ENCODE measurements at places on chromosomes 7 and 10.

GRCh38 chr7:114678116-114678515, 243.8 kb upstream of the MDFIC start:
- no peak for DNase-seq

GRCh38 chr7:136588216-136588615, 280.2 kb upstream of the CHRM2 start:
- DNase-seq = no peak

DNA sequence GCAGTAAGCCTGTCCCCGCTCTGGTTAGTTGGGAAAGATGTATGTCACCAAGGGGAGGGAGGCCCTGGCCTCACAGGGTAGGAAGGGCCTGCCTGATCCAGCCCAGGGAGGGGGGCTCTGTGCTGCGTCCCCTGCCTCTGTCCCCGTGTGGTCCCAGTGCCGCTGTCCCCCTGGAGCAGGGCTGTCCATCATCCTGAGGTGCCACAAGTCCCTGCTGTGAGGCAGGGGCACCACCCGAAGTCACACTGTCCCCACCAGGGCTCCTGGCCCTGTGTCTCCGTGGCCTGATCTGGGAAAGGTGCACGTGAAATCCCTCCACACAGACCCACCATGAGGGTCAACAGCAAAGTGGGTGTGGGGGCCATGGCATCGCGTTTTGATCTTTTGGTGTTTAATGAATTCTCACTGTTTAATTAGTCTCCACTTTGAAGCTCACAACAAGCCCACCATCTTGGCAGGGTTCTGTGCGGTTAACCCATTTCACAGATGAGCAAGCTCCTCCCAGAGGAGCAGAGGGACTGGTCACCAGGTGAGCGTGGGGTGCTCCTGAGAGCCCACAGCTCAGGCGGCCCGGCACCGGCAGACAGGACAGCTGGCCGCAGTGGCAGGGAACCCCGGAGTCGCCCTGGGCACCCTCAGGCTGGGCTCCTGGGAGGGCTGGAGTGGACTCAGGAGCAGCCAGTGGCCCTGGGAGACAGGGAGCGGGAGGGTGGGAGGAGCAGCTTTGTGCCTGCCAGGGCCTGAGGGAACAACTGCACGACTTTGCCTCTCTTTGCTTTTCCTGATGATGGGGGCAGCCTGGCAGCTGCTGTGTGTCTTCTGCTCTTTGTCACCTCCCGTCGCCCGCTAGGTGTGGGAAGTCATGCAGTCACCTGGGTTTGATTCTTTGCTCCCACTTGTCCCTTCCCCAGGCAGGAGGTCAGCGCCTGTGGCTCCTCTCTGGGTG, 12.0 kb upstream of the CRYGN start:
- no peak for DNase-seq

- DNase-seq = no peak
Measured at GRCh38 chr7:13742126-13742525, 247.3 kb downstream of the ETV1 start.

- no peak for DNase-seq
Measured at GRCh38 chr7:13236026-13236425, 548.6 kb downstream of the ARL4A start.

DNA sequence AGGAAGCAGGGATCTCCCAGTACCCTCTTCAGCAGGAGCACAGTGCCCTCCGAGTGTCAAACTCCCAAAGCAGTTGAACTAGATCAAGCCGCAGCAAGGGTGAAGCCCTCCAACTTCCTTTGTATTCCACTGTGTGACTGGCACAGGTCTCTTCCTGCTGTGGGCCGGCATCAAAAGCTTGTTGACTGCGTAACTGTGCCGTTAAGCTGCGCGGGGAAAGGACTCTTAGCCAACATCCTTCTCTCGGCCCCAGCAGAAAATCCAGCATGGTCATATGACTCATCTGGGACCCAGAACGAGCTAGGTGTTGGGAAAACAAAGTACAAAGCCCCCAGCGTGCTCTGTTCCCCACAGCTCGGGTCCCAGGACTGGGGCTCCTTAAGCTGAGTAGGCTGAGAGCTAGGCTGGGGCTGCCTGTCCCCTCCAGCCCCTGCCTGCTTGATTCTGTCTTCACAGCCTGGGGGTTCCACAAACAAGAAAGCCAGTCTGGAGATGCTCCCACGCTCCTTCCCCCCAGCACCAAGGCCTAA, 52.2 kb downstream of the COL17A1 start:
- no peak for DNase-seq

DNA sequence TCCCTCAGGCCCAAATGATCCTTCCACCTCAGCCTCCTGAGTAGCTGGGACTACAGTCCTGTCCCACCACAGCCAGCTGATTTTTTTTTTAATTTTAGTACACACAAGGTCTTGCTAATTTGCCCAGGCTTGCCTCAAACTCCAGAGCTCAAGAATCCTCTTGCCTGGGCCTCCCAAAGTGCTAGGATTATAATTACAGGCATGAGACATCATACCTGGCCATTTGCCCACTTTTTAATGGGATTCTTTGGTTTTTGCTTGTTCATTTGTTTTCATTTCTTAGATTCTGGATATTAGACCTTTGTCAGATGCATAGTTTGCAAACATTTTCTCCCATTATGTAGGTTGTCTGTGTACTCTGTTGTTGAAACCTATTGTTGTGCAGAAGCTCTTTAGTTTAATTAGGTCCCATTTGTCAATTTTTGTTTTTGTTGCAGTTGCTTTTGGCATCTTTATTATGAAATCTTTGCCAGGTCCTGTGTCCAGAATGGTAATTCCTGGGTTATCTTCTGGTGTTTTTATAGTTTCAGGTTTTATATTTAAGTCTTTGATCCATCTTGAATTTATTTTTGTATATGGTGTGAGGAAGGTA, 95.2 kb downstream of the GLCCI1 start:
- DNase-seq = no peak

GRCh38 chr7:36840904-36841303, 116.6 kb upstream of the AOAH start:
- DNase-seq = no peak

GRCh38 chr7:64884085-64884912, 18.8 kb upstream of the ZNF273 start:
- no peak for DNase-seq

- DNase-seq = no peak
Measured at GRCh38 chr10:132417957-132418441, 21.0 kb downstream of the PWWP2B start.

DNA sequence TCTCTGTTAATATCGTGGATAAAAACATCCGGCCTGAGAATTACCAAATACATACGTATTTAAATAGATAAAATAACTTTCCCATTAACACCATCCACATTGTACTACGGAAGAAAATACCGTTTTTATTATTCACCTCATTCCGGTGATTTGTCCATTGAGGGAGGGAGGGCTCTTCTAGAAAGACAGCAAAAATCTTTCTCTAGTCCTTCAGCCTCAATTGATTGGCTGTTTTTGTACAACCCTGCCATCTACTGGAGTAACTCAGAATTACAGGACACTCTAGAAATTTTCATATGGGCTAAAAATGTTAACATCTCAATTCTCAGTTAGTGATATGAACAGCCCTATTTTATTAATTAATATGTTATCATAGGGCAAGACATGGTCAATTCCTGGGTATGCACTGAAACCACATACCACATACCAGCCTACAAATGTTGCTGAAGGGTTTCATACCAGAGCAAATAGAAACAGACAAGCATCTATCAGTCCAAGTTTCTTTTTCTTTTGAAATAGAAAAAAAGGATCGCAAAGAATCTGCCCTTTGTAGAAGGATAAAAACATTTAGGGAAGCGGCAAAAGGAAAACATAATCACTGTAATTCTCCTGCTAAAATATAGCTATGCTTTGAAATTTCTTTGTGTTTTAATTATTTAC, 55.8 kb upstream of the CDCA7L start:
- peak; percentile 56 for DNase-seq

DNA sequence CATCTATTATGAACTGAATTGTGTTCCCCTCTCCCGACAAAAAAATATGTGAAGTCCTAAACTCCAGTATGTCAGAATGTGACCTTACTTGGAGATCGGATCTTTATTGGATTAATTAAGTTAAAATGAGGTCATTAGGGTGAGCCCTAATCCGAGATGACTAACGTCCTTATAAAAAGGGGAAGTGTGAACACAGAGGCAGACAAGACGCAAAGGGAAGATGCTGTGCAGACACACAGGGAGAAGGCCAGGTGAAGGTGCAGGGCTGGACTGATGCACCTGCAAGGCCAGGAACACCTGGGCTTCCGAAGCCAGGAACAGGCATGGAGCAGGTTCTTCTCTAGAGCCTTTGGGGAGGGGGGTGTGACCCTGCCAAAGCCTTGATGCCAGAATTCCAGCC, 187.8 kb downstream of the PARD3 start:
- no peak for DNase-seq

- DNase-seq = no peak
Measured at GRCh38 chr10:116216676-116217075, 56.3 kb downstream of the GFRA1 start.

- DNase-seq = no peak
Measured at GRCh38 chr10:46544989-46545791, 11.3 kb downstream of the GPRIN2 start.

- DNase-seq = no peak
Measured at GRCh38 chr7:110808361-110808760, 282.6 kb upstream of the LRRN3 start.

DNA sequence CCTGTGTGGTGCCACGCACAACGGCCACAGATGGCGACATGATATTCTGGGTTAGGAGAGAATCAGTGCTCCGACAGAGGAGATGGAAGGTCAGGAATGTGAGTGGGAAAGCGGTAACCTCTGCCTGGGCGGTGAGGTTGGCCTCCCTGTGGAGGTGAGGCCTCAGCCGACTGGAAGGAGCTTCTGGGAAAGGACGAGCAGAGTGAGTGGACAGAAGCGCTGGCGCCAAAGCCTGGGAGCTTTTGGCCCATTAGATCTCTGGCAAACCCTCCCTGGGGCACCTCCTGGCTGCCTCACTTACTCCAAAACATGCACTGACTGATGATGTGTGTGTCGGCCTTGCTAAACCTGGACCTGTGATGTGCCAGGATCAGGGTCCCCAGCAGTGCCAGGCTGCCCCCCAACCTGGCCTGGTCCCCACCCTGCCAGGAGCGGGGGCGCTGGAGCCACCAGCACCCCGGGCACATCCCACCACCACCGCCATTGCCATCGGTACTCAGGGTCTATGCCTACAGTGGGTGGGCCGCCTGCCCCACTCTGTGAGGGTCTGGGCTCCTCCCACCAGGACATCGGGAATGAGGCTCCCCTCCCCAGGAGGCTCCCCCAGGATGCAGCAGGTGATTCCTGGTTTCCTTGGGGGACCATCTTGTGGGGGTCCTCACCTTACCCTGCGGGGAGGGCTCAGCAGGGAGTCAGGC, 51.0 kb downstream of the RASGEF1A start:
- DNase-seq = no peak

GRCh38 chr10:99551616-99552015, 18.9 kb downstream of the NKX2-3 start:
- no peak for DNase-seq

DNA sequence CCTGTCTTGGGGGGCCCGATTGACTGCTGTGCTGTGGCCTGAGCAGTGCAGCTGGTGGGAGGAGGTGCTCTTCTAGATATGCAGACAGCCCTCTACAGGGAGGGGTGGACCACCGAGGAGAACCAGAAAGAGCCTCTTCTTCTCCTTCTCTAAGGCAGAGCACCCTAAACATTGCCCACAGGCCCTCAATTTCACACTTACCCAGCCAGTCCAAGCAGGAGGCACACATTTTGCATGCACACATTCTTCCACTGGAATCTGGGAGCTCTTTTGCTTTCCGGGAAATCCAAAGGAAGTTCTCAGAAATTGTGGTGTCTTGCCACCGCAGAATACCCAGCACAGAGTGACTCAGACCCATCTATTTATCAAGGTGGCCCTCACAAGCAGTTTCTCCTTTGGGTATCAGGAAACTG, 45.8 kb downstream of the EEPD1 start:
- DNase-seq = no peak

DNA sequence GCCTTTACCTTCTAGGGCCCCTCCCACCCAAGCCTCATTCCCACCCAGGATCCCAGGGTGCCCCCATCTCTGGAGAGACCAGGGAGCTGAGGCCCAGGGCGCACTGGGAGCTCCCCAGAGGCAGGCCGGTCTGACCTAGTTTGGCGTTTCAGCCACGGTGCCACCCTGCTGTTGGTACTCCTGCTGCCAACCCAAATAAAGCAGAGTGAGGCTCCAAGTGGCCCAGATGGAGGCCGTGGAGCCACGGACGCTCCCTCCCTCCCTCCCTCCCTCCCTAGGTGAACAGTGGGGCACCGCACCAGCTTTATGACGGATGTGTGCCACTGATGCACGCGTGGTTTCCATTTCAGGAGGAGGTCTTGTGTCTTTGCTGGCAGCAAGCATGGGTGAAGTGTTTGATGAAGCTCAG, 1.8 kb downstream of the INPP5A start:
- DNase-seq = no peak

- no peak for DNase-seq
Measured at GRCh38 chr7:121490309-121490708, 94.2 kb upstream of the FAM3C start.

DNA sequence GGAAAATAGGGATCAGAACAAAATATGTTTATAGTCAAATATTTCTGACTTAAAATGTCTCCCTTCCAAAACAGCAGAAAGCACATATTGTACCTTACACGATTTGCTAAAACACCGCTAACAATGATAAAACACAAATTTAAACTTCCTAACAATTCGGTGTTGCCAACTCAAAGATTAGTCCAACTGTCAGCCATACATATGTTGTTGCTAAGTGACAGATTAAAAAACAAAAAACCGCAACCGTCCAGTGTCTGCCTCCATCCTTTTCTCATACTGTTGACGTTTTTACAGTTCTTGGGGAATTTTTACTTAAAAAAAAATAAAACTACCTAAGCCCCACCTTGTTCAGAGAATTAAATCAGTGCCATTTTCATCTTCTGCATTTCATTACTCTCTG, 118.0 kb downstream of the RAB11FIP2 start:
- no peak for DNase-seq

DNA sequence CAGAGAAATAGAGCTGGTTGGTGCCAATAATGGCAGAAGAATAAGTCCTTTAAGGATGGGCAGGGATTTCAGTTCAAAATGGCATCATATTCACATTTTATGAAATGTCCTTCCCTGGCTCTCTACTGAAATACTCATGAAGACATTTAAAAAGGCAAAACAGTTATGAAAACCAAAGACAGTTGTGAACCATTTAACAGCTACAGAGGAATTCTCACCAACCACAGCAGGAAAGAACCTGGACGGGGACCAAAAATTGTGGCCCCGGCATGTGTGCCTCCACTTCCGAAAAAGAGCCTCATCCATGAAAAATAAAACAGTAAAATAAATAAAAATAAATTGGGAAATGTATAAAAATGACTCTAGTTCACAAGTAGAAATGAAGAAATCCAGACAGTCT, 539.5 kb downstream of the SUGCT start:
- no peak for DNase-seq

- no peak for DNase-seq
Measured at GRCh38 chr10:113293167-113293566, 259.7 kb upstream of the HABP2 start.

- DNase-seq = no peak
Measured at GRCh38 chr7:194252-195009, 2.1 kb downstream of the FAM20C start.

DNA sequence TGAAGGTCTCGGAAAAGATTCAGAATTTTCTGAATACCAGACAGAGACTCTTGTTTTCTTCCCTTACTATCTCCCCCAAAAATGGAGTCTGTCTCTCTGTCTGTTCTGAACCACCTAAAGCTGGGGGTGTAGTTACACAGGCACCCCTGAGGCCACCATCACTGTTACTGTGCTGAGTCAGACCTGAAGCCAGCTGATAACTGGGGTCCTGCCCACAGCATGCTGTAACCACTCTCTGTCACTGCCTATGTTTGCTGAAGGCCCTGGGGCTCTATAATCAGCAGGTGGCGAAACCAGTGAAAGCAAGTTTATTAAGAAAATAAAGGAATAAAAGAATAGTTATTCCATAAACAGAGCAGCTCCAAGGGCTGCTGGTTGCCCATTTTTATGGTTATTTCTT, 575.2 kb upstream of the POT1 start:
- no peak for DNase-seq
